Stimulated activated CD4-positive, alpha-beta T cell treated with anti-CD3 and anti-CD28 coated beads, Interleukin-15, amount 100 ng/mL, for 48 hours (primary cell): ENCODE measurements at places on chromosomes 6 and 20.

DNA sequence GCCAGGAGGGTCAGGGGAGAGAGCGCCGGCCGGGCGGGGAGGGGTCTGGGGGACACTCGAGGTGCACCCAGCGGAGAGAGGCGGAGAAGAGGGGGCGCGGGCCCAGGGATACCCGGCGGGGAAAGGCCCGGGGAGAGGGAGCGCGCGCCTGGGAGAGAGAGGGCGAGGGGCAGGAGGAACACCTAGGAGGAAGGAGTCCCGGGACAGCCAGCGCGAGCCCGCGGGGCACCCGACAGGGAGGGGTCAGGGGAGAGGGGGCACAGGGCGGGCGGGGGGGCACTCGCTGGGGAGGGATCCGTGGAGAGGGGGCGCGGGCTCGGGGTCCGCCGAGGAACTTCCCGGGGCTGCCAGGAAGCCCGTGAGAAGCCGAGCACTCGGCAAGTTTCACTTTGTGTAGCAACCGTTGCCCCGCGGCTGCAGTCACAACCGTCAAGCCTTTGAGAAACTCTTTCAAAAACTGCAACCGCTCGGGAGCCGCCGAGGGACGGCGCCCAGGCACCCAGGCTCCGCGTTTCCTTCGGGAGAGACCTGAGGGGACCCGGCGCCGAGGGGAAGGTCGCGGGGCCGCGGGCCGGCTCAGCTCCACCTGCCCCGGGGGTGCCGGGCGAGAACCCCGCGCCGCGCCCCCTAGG is 471 bp downstream of the EZR start:
- DNase-seq = peak; percentile 55

- DNase-seq = no peak
These were observed 277.9 kb upstream of the BMP2 start for GRCh38 chr20:6489361-6490171.

- DNase-seq = no peak
These were observed 86.8 kb upstream of the SHLD1 start for GRCh38 chr20:5663396-5663795.

GRCh38 chr6:169725125-169726048 is 1.1 kb upstream of the PHF10 start:
- no peak for DNase-seq

DNA sequence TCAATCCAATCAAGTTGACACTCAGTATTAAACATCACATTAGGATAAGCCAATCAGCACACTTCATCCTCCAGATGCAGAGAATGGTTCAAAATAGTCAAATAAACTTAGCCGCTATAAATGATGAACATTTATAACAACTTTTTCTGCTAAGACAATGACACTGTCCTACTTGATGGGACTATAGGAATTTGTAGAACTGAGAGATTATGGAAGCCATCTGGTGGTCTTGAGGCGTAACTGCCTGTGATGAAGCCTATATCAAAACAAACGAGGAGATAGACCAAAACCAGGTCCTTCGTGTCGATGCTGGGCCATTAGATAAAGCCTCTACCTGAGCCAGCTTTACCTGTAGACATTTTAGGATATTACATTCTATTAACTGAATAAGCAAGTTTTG is 631.1 kb downstream of the COL12A1 start:
- DNase-seq = no peak

DNA sequence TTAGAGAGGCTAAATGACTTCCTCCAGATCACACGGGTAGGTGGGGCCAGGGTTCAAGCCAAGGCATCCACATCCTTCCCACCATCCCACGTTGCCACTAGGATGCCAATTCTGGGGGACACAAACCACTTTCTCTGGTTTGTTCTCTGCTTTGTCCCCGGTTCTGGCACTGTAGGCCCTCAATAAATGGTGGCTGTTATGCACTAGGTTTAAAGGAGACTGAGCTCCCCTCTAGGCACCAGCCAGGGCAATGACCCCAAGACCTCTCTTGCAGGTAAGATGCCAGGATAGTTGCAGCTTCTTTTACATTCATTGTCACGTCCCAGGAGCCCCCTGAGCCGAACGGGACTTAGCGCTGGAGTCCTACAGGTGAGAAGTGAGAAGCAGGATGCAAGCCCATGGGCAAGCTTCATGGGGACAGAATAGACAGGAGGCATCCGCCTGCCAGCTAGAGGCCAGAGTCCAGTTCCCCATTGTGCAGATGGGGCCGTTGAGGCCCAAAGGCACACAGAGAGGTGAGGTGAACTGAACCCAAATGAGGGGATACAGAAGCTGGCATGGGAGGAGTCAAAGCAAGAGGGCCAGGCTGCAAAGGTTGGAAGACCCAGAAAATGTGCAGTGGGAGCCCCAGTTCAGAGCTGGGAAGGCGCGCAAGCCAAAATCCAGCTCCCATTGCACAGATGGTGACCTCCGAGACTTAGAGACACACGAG is 677 bp downstream of the PXMP4 start:
- no peak for DNase-seq

- DNase-seq = no peak
These were observed 1038.4 kb downstream of the EPHA7 start for GRCh38 chr6:92380803-92381601.

DNA sequence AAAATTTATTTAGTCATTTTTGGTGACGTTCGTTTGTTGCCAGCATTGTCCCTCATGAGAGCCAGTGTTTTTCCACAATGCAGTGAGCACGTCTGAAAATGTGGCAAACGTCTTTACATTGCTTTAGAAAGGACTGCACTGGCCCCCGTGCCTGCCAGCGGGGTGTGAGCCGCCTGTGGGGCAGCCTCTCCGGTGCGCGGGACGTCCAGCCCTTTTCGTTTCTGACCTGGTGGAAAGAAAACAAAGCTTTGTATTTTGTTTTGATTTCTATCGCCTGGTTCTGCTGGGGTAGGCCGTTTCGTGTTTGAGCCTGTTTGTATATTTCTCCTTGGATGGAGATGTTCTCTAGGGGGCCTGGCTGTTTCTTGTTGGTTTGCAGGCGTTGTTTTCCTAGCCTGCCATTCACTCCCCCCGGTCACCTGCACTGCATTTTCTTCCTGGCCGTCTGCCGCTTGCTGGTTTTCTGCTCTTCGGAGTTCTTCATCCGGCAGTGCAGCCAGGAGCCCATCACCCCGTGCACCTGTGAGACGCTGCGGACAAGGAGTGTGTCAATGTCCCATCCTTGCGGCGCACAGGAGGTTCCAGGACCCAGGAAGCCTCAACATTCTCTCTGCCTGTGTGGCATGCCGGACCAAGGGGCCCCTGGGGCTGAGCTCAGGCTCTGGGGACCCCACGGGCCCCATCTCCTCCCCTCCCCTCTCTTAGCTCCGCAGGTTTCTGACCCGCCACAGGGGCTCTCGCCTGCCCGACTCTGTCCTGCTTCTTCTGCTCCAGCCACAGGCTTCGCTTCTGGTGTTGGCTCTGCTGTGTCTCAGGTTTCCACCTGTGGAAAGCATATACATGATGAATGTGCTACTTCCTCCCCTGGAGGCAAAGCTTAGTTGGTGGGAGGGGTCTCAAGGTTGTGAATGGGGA is 100.5 kb downstream of the CDH4 start:
- no peak for DNase-seq

GRCh38 chr6:110331816-110332215 is 26.3 kb downstream of the METTL24 start:
- DNase-seq = no peak

DNA sequence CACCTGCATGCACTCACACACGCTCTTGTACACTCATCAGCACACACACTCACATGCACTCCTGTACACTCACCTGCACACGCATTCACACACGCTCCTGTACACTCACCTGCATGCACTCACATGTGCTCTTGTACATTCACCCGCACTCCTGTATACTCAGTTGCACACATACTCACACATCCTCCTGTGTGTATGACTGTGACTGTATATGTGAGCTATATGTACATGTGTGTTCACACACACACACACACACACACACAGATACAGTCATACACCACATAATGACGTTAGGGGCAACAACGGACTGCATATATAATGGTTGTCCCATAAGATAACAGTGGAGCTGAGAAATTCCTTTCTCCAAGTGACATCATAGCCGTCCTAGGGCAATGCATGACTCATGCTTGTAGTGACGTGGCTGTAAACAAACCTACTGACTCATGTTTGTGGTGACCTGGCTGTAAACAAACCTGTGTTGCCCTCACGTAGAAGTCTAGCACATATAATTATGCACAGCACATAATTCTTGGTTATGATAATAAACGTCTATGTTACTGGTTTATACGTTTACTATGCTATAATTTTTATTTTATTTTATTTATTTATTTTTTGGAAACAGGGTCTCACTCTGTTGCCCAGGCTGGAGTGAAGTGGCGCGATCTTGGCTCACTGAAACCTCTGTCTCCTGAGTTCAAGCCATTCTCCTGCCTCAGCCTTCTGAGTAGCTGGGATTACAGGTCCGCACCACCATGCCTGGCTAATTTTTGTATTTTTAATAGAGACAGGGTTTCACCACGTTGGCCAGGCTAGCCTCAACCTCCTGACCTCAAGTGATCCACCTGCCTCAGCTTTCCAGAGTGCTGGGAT is 22.8 kb upstream of the TAF4 start:
- DNase-seq = no peak

- DNase-seq = no peak
These were observed 8.4 kb downstream of the SLC22A1 start for GRCh38 chr6:160129881-160130615.

DNA sequence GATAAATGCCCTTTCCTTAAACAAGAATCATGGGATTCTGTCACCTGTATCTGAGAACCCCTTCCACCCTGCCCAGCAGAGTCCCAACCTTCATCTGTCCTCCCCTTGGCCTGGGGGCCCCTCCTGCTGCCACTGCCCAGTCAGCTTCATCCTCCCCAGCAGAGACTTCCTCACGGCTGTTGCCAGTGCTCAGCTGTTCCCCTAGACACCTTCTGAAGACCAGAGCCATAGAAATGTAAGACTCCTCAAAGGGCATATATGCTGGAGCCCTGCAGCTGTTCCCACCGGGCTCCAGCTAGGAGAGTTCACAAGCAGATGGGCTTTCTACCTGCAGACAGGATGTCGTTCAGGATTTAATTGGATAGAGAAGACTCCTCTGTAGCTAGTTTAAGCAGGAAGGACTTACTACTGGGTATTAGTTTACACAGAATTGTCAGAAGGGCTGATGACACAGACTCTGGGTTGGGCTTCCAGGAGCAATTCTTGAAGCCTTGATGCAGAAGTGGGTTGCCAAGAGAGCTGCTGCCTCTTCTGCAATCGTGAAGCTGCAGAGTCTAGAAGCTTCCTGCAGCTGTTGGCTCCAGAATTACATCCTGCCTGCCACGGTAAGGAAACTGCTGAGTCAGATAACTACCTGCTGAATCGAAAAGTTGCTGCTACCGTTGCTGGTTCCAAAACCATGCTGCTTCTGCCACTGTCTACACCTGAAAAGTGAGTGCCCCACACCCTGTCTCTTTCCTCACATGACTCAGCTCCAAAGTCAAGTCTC is 57.1 kb upstream of the MLN start:
- DNase-seq = no peak

DNA sequence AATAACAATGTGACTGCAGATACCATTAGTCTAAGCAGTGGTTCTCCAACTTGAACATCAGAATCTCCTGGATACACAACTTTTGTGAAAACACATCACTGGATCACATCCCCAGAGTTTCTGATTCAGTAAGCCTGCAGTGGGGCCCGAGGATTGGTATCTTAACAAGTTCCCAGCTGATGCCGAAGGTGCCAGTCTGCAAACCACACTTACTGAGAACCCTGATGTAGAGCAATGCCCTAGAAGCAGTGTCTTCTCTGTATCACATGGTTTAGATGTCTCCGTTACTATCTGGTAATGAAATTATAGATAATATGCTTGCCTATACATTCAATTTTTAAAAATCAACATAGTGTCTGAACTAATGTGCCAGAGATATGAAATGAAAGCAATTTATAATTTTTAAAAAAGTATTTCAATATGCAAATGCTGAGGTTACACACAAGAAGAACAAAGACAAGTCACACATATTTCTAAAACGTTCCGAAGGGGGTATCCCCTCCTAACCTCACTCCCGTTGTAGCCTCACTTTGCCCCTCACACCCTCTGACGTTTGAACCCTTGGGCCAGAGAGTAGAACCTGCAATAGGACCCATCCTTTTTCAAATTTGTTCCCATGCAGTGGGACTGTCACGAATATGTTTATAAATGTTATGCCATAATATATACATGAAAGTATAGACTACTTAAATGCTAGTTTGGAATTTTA is 115.4 kb upstream of the SAMD5 start:
- DNase-seq = no peak

- DNase-seq = no peak
These were observed 46.8 kb upstream of the STX16 start for GRCh38 chr20:58604128-58604881.
